ENCODE measurements at places on chromosomes 7 and 10.

DNA sequence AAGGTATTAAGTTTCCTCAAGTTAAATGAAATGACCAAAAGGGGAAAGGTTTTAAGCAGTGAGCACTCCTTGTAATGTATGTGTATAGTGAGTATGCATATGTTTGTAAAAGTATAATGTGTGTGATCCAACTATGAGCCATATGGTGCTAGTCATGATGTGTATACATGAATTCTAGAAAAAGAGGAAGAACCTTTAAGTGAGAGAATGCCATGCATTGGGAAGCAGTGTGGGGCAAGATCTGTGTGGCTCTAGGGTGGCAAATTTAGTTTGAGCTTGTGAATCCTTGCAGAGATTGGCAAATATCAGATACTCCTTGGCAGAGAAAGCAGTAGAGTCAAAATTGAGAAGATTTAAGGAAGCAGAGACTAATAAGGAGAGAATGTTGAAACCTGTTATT is 435.0 kb downstream of the AUTS2 start:
- DNase-seq, result no peak

- no peak for DNase-seq
Measured at GRCh38 chr7:76225379-76225778, 23.7 kb downstream of the SRRM3 start.

GRCh38 chr10:77458986-77459590 is 178.5 kb downstream of the KCNMA1 start:
- no peak for DNase-seq

- no peak for DNase-seq
Measured at GRCh38 chr7:108407676-108408075, 48.6 kb downstream of the NRCAM start.

DNA sequence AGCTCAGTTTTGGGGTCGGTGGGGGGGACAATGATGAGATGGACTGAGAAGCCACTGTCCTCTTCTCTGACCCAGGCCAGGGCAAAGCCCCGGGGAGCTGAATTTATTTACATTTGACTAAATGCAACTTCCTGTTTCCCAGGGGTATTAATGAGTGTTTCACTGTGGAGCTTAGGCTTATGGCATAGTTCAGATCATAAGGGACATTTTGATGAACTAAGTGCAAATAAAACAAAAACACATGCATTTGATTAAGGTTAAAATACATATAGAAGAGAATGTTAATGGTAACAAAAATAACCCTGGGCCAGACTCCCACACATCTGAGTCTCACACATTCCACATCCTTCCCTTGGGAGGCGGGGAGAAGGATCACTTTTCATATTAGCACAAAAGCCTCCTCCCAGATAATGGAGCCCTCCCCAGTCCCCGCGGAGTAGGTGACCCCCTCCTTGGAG is 320.6 kb downstream of the FRMD4A start:
- DNase-seq, result no peak

DNA sequence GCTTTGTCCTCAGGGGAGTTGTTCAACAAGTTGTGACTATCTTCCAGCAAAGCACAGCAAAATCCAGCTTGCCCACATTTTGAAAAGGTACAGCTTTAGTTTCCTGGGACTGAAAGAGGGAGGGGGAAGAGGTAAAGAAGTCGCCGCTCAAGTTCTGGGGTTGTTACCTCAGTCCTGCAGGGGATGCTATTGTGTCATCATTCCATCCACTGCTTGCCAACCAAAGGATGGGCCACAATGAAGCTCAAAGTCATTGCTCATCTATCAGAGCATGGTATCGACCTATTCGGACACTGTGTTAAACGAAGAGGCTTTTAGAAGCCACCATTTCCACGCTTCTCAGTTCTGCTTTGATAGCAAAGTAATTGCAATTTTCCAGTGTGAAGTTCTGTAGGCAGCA is 34.3 kb downstream of the NPY start:
- DNase-seq, result no peak

DNA sequence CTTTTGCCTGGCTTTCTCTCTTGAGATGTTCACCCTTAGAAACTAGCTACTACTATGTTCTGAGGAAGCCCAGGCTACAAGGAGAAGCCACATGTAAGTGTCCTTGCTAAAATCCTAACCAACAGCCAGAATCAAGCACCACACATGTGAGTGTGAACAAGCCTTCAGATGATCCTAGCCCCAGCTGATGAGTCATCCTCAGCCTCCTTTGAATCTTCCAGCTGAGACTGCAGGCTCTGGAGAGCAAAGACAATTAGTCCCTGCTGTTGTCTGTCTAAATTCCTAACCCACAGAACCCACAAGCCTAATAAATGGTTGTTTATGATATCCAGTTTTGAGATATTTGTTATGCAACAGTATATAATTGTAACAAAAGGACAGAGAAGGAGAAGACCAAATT is 92.8 kb upstream of the TAC1 start:
- no peak for DNase-seq

DNA sequence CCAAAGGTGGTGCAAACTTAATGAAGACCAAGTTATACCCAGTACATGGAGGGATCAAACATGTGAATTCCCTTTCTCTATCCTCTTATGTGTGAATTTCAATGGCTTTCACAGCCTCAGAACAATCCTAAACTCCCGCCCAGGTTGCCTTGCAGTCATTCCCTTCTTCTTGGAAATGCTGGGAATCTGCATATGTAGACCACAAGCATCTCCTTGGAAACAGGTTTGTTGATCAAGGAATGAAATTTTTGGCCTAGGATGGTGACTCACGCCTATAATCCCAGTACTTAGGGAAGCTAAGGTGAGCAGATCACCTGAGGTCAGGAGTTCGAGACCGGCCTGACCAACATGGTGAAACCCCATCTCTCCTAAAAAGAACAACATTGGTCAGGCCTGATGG is 77.8 kb upstream of the ABI1 start:
- DNase-seq, result no peak

DNA sequence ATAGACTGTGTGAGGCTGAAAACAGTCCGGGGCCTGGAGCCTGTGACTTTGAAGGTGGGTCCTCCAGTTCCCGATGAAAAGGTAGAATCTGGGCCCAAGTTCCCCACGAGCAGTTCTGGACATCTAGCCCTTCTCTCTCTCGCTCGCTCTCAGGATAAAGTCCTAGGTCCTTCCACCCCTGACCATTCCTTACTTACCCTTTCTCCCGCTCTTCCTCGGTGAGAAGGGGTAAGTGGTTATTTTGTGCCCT is 713 bp downstream of the IMMP2L start:
- DNase-seq, result no peak

DNA sequence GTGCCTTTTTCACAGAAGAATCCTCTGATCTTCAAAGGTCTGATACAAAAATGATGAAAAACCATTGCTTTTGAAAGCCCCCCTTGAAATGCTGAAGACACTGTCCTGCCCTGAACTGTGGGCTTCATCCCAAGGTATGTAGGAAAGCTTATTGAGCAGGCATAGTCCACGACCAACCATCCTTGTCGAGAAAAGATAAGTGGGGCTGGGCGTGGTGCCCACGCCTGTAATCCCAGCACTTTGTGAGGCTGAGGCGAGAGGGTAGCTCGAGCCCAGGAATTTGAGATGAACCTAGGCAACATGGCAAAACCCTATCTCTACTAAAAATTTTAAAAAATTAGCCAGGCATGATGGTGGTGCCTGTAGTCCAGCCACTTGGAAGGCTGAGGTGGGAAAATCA is 25.6 kb downstream of the TACR2 start:
- no peak for DNase-seq

- no peak for DNase-seq
Measured at GRCh38 chr7:47940088-47941013, 7.9 kb downstream of the PKD1L1 start.

All from cortex of kidney (tissue), 1 donor.